ENCODE measurements at places on chromosomes 5 and 9. TPM values are rescaled to one million over a fixed set of nuclear protein-coding genes. Genes with fewer than 3 reads are reported as not detected.

GRCh38 chr9:18771763-18772162, 261.2 kb downstream of the SAXO1 start:
- no peak overlapping the region for H3K27ac ChIP-seq
- H3K4me3 ChIP-seq: no peak overlapping the region
- H3K4me1 ChIP-seq: no peaks in the 10 kb centered on the region

GRCh38 chr9:122364783-122365150, 6.1 kb upstream of the PTGS1 start:
- H3K4me3 ChIP-seq: no peak overlapping the region
- no peak overlapping the region for H3K27ac ChIP-seq
- peaks cover 1% of the 10 kb centered on the region for H3K27me3 ChIP-seq
- H3K4me1 ChIP-seq: peaks cover 15% of the 10 kb centered on the region
- H3K36me3 ChIP-seq: no peaks in the 10 kb centered on the region

- DNase-seq: no peak
- peaks cover 28% of the 10 kb centered on the region for H3K36me3 ChIP-seq
- no peaks in the 10 kb centered on the region for H3K27me3 ChIP-seq
- H3K4me1 ChIP-seq: peaks cover 15% of the 10 kb centered on the region
- no peak overlapping the region for H3K4me3 ChIP-seq
Observed at GRCh38 chr9:79661279-79661678, 89.5 kb downstream of the TLE4 start.

GRCh38 chr9:71213633-71214032, 92.2 kb upstream of the TRPM3 start:
- no peak for DNase-seq
- no peaks in the 10 kb centered on the region for H3K4me1 ChIP-seq
- H3K27ac ChIP-seq: no peak overlapping the region

Gene ADAMTS6
- 1.8 TPM for total RNA-seq

Gene PTPRD
- not detected for total RNA-seq

Gene MEIKIN
- not detected for total RNA-seq

Gene SLC6A3
- total RNA-seq: not detected

All from activated CD8-positive, alpha-beta T cell treated with anti-CD3 and anti-CD28 coated beads, Interleukin-2, amount 10 ng/mL, durations not matched to agents 7 days and 5 days (primary cell).